ENCODE measurements at places on chromosomes 3 and 15. TPM values are rescaled to one million over a fixed set of nuclear protein-coding genes. Genes with fewer than 3 reads are reported as not detected.

Gene NRG4
- total RNA-seq = 0.15 TPM

Gene KNG1
- not detected for total RNA-seq

Gene CMTM8
- 4.2 TPM for total RNA-seq

Gene C3orf85
- total RNA-seq = not detected

Gene COL8A1
- 43.6 TPM for total RNA-seq

Gene CPNE9
- total RNA-seq = not detected

Gene CHAC1
- total RNA-seq = 0.32 TPM

- DNase-seq = no peak
Observed at GRCh38 chr3:60431599-60431958, 819.7 kb downstream of the FHIT start.

GRCh38 chr3:100875239-100875638 is 118.0 kb downstream of the ABI3BP start:
- DNase-seq = no peak

DNA sequence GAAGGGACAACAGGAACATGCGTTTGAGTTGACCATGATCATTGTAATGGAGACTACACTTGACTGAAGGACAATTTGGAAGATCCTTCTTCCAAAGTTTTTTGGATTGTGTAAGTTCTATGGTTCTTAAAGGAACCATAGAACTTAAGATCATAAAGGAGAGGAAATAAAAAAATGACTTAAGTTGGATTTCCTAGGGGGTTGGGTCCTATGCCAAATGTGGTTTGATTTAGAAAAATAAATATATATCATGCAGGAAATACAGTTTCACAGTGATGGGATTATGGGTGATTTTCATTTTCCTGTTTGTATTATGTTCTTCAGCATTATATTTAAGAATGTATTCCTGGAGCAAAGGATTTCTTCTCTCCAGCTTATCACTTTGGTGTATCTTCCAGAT is 305.5 kb upstream of the DPH6 start:
- DNase-seq = no peak

DNA sequence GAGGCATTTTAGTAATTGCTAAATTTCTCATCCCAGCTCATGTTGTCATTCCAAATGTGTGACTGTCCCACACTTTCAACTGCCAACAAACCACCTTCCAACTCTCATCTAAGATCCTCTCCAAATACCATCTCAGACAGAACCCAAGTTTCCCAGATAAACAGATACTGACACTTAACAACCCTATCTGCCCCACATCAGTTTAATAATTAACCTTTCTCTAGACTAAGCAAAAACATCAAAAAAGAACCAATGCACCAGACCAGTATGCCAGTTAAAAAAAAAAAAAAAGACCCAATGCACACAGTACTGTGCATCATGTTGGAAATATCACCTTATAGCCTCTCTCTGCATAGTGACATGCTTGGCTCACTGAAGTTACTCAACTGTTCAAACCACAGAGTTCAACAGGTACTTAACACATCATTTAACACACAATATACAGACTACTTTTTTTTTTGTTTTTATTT is 5.5 kb downstream of the SFMBT1 start:
- no peak for DNase-seq

DNA sequence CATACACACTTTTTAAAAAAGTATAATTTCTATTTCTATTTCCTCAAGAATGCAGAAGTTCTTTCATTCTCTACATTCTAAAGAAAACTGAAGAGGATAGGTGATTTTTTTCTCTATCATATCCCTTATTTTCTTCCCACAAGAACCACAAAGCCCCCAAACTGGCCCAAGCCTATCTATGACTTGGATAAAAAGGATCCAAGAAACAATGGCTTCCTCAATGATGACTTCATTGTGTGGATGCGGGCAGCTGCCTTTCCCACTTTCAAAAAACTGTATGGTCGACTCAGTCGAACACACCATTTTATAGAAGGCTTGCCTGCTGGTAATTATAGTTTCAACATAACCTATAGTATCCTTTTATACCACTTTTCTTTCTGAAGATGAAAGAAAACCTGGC is 52.9 kb upstream of the TBC1D23 start:
- no peak for DNase-seq

DNA sequence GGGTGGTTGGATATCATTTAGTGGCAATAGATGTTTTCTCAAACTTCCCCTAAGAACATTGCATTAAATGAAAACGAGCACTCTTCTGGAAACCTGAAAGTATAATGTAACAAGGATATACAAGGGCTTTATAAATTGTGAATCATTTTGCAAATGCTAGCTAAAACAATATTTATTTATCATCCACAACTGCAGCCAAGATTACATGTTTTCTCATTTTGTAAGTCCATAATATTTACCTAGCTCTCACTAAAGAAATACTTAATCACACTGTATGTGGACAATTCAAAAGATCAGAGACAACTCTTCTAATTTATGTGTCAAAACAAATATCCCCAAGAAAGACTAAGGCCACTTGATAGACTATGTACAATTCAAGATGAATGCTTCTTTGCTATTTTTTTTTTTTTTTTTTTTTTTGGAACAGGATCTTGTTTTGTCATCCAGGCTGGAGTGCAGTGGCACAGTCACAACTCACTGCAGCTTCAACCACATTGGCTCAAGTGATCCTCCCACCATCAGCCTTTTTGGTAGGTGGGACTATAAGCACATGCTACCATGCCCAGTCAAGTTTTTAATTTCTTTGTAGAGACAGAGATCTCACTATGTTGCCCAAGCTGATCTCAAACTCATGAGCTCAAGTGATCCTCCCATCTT is 427.7 kb upstream of the THBS1 start:
- no peak for DNase-seq

DNA sequence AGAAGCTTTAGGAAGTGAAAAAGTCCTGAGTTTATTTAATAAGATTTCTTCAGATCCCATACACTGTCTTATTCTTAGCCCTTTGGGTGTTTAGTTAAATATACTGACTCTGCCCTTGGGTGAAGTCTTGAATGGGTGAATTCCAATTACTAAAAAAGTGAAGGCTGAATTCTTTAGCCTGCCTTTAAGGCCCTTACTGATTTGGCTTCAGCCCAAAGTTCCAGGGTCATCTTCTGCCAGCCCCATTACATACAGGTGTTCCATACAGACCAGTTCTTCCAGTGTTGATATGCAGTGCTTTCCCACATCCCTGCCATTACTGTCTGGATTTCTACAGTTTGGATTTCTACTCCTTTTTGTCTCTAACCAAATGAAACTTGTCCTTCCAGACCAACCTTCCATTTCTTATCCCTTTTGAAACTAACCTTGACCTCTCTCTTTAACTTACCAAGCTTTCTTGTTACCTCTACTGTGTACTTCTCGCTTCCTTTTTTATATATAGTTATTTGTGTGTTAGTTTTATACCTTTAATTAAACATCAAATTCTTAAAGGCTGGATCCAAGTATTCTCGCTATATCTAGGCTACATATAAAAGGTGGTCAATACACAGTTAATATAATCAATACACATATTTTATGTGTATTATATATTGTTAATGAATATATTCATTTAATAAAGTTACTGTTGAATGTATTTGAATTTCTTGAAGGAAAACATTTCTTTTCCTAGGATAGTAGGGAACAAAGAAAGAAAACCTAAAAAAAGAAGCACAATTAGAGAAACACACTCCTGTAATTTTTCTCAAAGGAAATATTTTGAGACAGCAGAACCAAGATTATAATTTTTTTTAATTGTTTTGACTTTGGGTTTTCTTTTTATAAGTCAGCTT is 15.0 kb downstream of the MBNL1 start:
- no peak for DNase-seq

- no peak for DNase-seq
Observed at GRCh38 chr15:83947156-83947555, 288.4 kb upstream of the GOLGA6L4 start.

GRCh38 chr15:72852273-72852672 is 68.7 kb upstream of the ADPGK start:
- no peak for DNase-seq

GRCh38 chr3:153348457-153349107 is 186.6 kb downstream of the RAP2B start:
- DNase-seq = no peak

DNA sequence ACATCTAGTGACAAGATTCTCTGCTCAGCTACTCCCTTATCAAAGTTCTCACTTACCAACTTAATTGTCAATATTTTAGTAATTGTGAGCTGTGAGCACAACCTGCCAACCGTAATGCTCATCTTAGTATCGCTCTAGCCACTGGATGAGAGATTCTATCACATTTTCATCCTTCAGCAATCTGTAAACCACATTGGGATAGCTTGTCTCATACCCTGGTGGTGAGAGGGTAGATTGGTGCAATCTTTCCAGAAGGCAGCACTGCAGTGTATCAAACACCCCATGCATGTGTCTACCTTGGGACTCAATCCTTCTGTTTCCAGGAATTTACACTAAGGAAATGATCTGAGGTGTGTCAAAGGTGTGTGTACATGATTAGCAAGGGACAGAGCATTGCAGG is 18.9 kb upstream of the ATP8B4 start:
- DNase-seq = no peak

GRCh38 chr15:85681386-85681785 is 113.3 kb downstream of the KLHL25 start:
- DNase-seq = no peak

DNA sequence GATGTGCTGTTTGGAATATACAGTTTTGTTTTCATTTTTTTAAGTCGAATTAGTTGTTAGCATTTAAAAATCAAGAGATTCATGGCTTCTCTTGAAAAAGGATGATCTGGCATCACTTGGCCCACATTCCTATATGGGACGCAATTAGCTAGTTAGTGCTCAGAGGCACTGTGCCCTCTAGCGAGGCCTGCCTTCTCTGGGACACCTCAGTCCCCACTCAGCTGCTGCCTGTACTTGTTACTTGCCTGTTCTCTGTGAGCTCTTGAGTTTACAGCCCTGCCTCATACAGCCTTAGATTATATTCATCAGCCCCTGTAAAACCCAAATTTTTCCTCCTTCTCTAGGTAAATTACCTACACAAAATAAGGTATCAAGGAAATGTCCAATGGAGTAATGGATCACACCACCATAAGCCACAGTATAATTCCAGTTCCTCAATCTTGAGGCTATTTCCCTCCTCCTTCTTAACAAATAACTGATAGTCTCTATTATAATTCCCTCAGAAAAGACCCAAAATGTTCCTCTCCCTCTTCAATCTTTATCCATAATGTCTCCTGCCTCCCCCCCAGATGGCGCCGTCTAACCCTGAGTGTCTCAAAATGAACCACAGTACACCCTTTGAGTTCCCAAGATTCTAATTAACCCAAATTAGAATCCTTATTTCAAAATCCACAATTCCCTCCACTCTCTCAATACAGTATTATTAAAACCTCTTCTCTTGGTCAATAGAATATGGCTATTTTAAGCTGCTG is 2.7 kb downstream of the ZMAT3 start:
- no peak for DNase-seq

DNA sequence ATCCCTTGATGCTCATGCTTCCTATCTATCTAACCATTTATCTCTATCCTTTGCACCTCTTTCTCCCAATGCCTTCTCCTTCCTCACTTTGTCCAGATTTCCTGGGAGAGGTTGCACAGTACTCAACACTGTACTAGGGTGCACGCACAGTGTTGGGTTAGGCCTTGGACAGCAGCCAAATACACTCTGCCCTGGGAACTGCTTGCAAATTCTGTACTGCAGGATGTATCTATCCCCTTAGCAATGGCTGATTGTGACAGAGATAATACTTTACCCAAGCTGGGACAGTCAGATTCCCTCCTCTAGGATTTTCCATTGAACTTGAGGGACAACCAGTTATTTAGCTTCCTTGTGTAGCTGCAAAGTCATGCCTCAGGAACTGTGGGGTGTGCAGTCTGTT is 113.3 kb downstream of the IL20RB start:
- DNase-seq = no peak

- DNase-seq = no peak
Observed at GRCh38 chr3:176978441-176978840, 218.8 kb downstream of the TBL1XR1 start.

GRCh38 chr3:64911138-64911537 is 223.3 kb upstream of the ADAMTS9 start:
- DNase-seq = no peak

DNA sequence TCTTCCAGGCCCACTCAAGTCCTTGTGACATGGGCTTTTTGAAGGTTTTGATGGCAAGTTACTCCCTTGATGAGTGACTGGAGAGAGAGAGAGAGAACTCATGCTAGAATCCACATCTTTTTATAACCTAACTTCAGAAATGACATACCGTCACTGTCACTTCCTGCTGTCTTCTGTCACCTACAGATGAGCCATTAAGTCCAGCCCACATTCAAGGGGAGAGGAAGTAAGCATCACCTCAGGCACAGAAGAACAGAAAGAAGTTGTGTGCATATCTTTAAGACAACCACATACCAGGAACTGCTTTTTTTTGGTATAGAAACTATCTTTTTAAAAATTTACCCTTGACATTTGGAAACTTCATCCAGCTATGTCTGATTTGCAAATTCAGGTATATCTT is 16.6 kb upstream of the TXNRD3 start:
- no peak for DNase-seq

DNA sequence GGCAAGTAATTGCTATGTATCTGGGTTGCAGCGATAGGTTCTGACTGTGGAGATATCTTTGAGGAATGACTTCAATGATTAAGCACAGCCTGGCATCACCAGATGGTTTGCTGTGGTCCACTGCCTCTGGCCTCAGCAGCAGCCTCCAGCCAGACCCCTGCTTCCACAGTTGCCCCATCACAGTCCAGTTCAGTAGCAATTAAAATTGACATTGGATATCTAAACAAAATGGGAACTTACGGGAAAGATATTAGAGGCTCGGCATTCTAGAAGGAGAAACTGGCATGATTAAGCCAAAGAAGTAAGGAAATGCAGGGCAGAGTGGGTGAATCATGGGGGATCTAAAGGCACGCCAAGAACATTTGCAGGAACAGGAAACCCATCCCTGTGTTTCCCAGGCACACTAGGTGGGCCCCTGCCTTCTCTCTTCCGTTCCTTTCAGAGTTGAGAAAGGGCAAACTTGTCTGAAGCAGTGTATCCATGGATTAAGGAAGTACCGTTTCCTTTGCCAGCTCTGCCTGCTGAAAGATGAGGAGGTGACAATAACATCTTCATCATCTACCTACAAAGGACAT is 36.3 kb upstream of the SH3BP5 start:
- DNase-seq = no peak

DNA sequence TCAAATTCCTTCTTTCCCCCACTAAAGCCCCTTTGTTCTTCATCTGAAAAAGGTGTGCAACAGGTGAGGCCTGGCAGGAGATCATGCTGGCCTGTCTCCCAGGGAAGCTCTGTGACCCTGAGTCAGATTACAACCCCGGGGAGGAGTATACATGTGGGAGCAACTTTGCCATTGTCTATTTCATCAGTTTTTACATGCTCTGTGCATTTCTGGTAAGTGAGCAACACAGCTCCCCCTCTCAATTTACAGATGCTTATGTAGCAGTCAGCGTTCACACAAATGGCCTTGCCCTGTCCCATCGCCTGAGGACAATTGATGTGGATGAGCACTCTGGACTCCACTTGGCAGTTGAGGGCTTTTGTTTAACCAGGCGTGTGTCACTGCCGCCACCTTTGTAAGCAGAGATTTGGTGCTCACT is 70.4 kb downstream of the CHDH start:
- DNase-seq = no peak

DNA sequence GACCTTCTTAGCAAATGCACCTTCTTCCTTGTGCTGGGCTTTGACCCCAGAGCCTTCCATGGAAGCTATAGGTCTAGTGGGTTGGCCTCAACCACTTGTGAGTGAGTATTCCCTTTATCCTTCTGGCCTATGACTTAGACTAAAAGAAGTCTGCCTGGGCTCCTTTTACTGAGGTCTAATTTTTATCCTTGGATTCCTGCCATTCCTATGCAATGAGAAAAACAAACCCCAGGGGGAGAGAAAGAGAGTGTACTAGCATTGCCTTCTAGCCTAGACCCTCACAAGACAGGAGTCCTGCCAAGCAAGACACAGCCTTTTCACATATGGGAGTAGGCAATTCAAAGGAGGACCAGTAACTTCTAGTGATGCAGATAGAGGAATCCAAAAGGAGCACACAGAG is 155.4 kb downstream of the PPM1L start:
- DNase-seq = no peak
